ENCODE measurements at places on chromosomes 13 and 19. TPM values are rescaled to one million over a fixed set of nuclear protein-coding genes. Genes with fewer than 3 reads are reported as not detected.

- H3K4me3 ChIP-seq, result no peak overlapping the region
- H3K36me3 ChIP-seq, result no peaks in the 10 kb centered on the region
- H3K27me3 ChIP-seq, result peaks cover 58% of the 10 kb centered on the region
- DNase-seq, result no peak
Observed at GRCh38 chr13:109810761-109811510, 24.6 kb upstream of the IRS2 start.

- DNase-seq, result no peak
- H3K27ac ChIP-seq, result no peak overlapping the region
- no peaks in the 10 kb centered on the region for H3K27me3 ChIP-seq
- no peak overlapping the region for H3K4me3 ChIP-seq
- H3K4me1 ChIP-seq, result peaks cover 9% of the 10 kb centered on the region
- H3K36me3 ChIP-seq, result peaks cover 36% of the 10 kb centered on the region
Observed at GRCh38 chr19:4487572-4487971, 15.5 kb downstream of the HDGFL2 start.

GRCh38 chr19:776549-776948 lies 20.7 kb upstream of the PTBP1 start:
- H3K4me3 ChIP-seq, result no peak overlapping the region
- no peak overlapping the region for H3K27ac ChIP-seq
- peaks cover 23% of the 10 kb centered on the region for H3K4me1 ChIP-seq
- H3K27me3 ChIP-seq, result no peaks in the 10 kb centered on the region

CGB7 gene
- total RNA-seq, result not detected

PEAK3 gene
- total RNA-seq, result 0.13 TPM

DNA sequence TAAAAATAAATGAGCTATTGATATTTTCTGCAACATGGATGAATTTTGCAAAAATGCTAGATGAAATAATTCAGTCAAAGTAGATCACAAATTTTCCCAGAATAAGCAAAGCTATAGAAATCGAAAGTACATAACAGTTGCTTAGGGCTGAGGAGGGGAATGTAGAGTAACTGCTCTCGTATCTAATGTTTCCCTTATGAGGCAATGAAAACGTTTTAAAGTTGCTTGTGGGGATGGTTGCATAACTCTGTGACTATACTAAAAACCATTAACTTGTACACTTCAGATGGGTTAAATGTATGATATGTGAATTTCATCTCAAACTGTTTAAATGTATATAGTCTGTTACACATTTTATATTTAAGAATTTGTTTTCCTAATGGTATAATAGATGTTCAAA lies 231.7 kb downstream of the GGACT start:
- no peaks in the 10 kb centered on the region for H3K27me3 ChIP-seq
- no peaks in the 10 kb centered on the region for H3K4me1 ChIP-seq
- H3K4me3 ChIP-seq, result no peak overlapping the region
- H3K36me3 ChIP-seq, result no peaks in the 10 kb centered on the region
- no peak for DNase-seq
- H3K27ac ChIP-seq, result no peak overlapping the region

LILRA1 gene
- total RNA-seq, result not detected

- H3K27ac ChIP-seq, result no peak overlapping the region
- H3K36me3 ChIP-seq, result no peaks in the 10 kb centered on the region
- H3K4me3 ChIP-seq, result no peak overlapping the region
- H3K4me1 ChIP-seq, result no peaks in the 10 kb centered on the region
Observed at GRCh38 chr13:78779608-78780007, 120.7 kb upstream of the OBI1 start.

GRCh38 chr13:24618011-24618955 lies 61.9 kb upstream of the ATP12A start:
- H3K27me3 ChIP-seq, result peaks cover 6% of the 10 kb centered on the region
- H3K4me3 ChIP-seq, result no peak overlapping the region
- no peak for DNase-seq

ZNF667 gene
- not detected for total RNA-seq

DNA sequence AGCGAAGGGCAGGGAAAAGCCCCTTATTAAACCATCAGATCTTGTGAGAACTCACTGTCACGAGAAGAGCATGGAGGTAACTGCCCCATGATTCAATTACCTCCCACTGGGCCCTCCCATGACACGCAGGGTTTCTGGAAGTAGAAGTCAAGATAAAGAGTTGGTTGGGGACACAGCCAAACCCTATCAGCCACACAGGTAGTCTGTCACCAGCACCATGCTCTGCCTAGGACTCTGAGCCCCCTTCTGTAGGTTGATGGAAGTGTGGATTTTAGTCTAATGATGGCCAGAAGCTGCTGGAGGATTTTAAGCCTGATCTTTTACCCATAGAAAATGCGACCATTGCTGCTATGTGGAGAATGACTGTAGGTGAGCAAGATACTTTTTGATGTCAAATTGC lies 60.8 kb downstream of the ARHGEF7 start:
- H3K27me3 ChIP-seq, result no peaks in the 10 kb centered on the region
- H3K4me1 ChIP-seq, result peaks cover 4% of the 10 kb centered on the region
- DNase-seq, result no peak

NALCN gene
- not detected for total RNA-seq

DNA sequence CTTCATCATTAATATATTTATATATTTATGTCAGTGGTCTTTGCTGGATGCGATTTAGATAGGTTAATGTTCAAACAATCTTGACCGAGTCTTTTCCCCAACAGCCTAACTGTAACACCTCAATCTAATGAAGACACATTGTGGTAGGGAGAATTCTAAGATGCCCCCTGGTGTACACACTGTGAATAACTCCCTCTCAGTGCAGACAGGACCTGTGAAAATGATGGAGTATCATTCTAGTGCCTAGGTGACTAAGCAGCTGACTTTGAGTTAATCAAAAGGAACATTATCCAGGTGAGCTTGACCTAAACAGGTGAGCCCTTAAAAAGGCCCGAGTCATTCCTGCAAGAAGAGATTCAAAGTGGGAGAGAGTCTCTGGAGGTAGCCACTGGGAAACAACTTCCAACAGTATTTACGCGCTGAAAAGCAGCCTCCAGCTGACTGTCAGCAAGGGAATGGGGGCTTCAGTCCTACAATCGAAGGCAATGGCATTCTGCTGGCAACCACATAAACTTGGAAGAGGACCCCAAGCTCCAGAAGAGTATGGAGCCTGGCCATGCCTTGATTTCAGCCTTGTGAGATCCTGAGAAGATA lies 28.0 kb upstream of the KBTBD7 start:
- DNase-seq, result peak; percentile 58
- H3K27ac ChIP-seq, result no peak overlapping the region
- H3K4me3 ChIP-seq, result no peak overlapping the region
- 0 out of 3 replicates have a peak, but pooled peaks cover 2% of the 10 kb centered on the region for H3K4me1 ChIP-seq
- peaks cover 23% of the 10 kb centered on the region for H3K36me3 ChIP-seq

FCAR gene
- not detected for total RNA-seq

SAFB2 gene
- total RNA-seq, result 91.5 TPM

GRCh38 chr13:25836574-25837336 lies 215.1 kb downstream of the SHISA2 start:
- no peaks in the 10 kb centered on the region for H3K36me3 ChIP-seq
- peaks cover 6% of the 10 kb centered on the region for H3K27me3 ChIP-seq
- no peak for DNase-seq
- H3K4me3 ChIP-seq, result no peak overlapping the region

CLDND2 gene
- total RNA-seq, result 4.0 TPM

DNA sequence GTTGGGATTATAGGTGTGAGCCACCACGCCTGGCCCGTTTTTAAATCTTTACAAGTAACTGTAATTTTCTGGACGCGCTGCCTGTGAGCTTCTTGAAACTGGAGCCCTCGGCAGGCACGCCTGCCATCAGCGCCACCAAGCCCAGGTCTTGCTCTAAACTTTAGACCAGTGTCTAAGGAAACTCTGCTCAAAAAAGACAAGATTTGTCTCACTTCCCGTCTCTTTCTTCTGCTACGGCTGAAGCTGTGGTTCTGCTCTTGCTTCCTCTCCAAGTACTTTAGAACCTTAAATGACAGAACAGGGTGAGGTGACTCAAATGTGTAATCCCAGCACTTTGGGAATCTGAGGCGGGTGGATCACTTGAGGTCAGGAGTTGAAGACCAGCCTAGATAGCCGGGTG lies 24.9 kb downstream of the RCN3 start:
- peaks cover 37% of the 10 kb centered on the region for H3K4me1 ChIP-seq
- H3K36me3 ChIP-seq, result peaks cover 34% of the 10 kb centered on the region

DNA sequence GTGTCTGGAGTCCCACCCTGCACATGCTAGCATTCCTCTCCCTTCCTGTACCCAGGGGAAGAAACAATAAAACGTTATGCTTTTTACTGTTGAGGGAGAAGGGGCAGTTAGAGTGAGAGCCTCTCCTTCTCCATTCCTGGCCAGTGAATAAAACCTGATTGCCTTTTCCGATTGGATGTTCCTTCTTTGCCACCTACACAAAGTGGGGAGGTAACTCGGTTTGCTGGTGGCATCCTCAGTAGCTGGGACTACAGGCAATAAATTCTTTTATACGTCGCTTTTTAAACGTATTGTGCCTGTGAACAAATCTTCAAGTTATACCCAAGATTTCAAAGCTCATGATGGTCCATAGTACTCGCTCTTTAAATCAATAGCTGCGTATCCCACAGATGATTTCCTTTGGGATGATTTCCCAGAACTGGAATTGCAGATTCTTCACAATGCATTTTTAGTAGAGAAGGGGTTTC lies 660 bp upstream of the MVB12A start:
- peak overlapping the region; percentile 72 for H3K27ac ChIP-seq
- peak overlapping the region; percentile 47 for H3K4me3 ChIP-seq
- peaks cover 20% of the 10 kb centered on the region for H3K4me1 ChIP-seq

DNAAF3 gene
- total RNA-seq, result 44.3 TPM

DNA sequence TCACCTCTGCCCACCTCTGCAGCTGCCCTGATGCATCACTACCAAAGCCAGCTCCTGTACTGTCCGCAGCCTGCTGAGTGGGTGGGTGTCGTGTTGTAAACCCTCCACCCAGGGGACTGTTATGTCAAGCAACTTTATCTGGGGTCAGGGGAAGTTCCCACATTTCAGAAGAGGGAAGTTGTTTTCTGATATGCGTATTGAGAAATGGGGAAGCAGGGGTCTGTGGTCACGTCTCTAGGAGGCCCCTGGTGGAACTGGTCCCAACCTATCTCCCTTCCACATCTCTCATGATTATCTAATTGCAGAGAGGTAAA lies 31.2 kb downstream of the CLEC17A start:
- no peak overlapping the region for H3K4me3 ChIP-seq
- H3K4me1 ChIP-seq, result peaks cover 4% of the 10 kb centered on the region
- DNase-seq, result no peak
- H3K36me3 ChIP-seq, result no peaks in the 10 kb centered on the region

CEACAM4 gene
- not detected for total RNA-seq

CEACAM3 gene
- total RNA-seq, result not detected

- no peak overlapping the region for H3K27ac ChIP-seq
- peaks cover 16% of the 10 kb centered on the region for H3K27me3 ChIP-seq
- H3K4me3 ChIP-seq, result no peak overlapping the region
- H3K4me1 ChIP-seq, result no peaks in the 10 kb centered on the region
- DNase-seq, result peak; percentile 57
- H3K36me3 ChIP-seq, result no peaks in the 10 kb centered on the region
Observed at GRCh38 chr13:51286135-51287002, 53.1 kb upstream of the SERPINE3 start.

CGB1 gene
- not detected for total RNA-seq

GRCh38 chr19:35352448-35353304 lies 5.0 kb downstream of the FFAR1 start:
- peaks cover 3% of the 10 kb centered on the region for H3K27me3 ChIP-seq
- no peak overlapping the region for H3K27ac ChIP-seq
- DNase-seq, result peak; percentile 77
- peaks cover 28% of the 10 kb centered on the region for H3K4me1 ChIP-seq
- no peaks in the 10 kb centered on the region for H3K36me3 ChIP-seq

GRCh38 chr13:27830010-27830409 lies 37.7 kb downstream of the GSX1 start:
- peak; percentile 78 for DNase-seq
- H3K36me3 ChIP-seq, result no peaks in the 10 kb centered on the region
- peaks cover 5% of the 10 kb centered on the region for H3K27me3 ChIP-seq
- H3K4me3 ChIP-seq, result no peak overlapping the region

- peaks cover 3% of the 10 kb centered on the region for H3K27me3 ChIP-seq
- no peaks in the 10 kb centered on the region for H3K36me3 ChIP-seq
- DNase-seq, result no peak
- no peaks in the 10 kb centered on the region for H3K4me1 ChIP-seq
- H3K4me3 ChIP-seq, result no peak overlapping the region
Observed at GRCh38 chr13:36724141-36724540, 50.3 kb downstream of the SERTM1 start.

ADGRE2 gene
- total RNA-seq, result 15.6 TPM

TEX29 gene
- total RNA-seq, result not detected

ZNF112 gene
- total RNA-seq, result 0.40 TPM

GRCh38 chr19:28815257-28815656 lies 397.7 kb downstream of the UQCRFS1 start:
- H3K27ac ChIP-seq, result no peak overlapping the region
- H3K4me3 ChIP-seq, result no peak overlapping the region
- no peaks in the 10 kb centered on the region for H3K36me3 ChIP-seq
- H3K27me3 ChIP-seq, result no peaks in the 10 kb centered on the region
- no peaks in the 10 kb centered on the region for H3K4me1 ChIP-seq

DNA sequence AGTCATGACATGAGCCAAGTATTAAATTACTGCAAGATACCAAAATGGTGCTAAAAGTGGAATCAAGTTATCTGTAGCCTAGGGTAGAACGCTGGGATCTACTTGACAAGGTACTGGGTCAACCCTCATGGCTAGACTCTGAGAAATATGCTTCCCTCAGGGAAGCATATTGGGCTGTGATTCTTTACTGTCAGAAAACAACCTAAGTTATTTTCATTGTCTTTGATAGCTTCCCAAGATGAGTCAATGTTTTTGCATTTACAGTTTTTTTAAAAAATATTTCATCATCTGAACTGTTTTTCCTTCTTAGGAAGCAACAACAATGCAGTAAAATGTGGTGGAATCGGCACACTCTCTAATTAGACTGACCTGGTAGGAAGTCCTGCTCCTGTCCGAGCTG lies 218.0 kb downstream of the RGCC start:
- no peak overlapping the region for H3K27ac ChIP-seq
- H3K36me3 ChIP-seq, result peaks cover 6% of the 10 kb centered on the region
- no peaks in the 10 kb centered on the region for H3K27me3 ChIP-seq
- H3K4me3 ChIP-seq, result no peak overlapping the region
- no peak for DNase-seq
- H3K4me1 ChIP-seq, result no peaks in the 10 kb centered on the region

DNA sequence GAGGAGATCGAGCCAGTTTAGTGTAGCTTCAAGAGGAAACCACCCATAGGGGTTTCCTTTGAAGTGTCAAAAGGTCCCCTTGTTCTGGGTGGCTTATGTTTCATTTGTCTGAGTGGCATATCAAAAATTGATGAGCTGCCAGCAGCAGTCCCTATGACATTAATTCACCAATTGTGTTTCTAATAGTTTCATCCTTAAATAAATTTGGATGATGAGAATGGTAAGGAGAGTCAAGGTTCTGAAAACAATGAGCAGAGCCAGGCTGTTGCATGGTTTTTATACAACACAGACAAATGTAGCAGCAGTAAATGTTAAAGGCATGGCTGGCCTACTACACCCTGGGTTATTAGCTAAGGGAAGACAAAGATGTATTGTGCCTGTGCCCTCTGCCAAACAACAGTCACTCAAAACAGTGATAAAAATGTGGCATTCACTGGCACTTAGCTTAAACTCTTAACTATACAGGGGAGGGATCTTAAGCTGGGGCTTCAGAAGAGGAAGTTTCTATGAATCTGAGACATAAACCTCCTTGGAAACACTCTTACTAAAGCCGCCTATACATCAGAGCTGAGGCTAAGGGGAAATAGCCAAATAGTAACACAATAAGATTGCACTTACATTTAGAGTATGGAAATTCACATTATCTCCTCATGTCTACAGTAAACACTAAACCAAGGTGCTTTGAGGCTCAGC lies 200.5 kb downstream of the POU4F1 start:
- DNase-seq, result no peak
- H3K4me3 ChIP-seq, result no peak overlapping the region
- H3K36me3 ChIP-seq, result no peaks in the 10 kb centered on the region
- H3K27ac ChIP-seq, result no peak overlapping the region
- no peaks in the 10 kb centered on the region for H3K4me1 ChIP-seq
- H3K27me3 ChIP-seq, result no peaks in the 10 kb centered on the region

FPR3 gene
- total RNA-seq, result 0.13 TPM
